Skeletal muscle cell (primary cell): ENCODE measurements at places on chromosomes 3 and 15.

DNA sequence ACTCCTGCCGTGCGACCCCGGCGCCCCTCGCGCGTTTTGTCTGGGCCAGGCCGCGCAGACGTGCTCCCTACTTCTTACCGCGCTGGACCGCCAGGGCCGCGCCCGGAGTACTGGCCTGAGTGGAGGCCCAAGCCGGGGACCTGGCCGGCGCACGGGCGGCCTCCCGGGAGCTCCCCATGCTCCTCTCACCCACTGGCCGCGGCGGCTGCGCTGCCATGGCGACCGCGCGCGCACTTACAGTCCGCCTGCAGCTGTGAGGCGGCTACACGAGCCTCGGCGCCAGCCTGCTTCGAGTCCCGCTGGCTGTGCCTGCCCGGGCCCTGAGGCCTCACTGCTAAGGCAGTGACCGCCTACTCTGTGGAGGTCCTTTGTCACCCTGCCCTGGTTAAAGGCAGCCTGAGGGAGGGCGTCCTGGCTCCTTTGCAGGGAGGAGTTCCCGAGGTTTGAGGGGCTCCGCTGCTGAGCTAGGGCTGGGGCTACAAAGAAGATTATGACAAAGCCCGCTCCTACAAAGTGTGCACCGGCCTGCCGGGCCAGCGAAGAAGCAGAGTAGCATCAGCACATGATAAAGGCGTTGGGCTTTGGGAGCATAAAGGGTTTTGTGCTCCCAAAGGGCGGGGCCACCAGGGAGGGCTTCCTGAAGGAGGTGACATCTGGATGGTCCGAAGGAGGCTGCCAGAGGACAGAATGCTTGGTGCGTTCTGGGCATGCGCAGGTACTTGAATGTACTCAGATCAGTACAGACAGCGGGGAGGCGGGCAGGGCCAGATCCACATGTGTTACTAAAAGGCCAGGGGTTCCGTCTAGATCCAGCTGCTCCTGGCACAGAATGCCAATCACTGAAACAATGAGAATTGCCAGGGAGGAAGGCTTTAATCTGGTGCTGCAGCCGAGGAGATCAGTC lies at the start of the genes LRRC34 and LRRIQ4:
Gene LRRC34 (minus strand): TSS at position 573 of the 904 bp plus-strand sequence. CDS start 356 bp downstream, at position 217.
Gene LRRIQ4 (plus strand): TSS at position 539 of the 904 bp plus-strand sequence. CDS start 9,052 bp downstream, outside the sequence.
- peak; percentile 29 for DNase-seq

GRCh38 chr3:127747066-127747465 lies 74.3 kb downstream of the ABTB1 start:
- DNase-seq: no peak

DNA sequence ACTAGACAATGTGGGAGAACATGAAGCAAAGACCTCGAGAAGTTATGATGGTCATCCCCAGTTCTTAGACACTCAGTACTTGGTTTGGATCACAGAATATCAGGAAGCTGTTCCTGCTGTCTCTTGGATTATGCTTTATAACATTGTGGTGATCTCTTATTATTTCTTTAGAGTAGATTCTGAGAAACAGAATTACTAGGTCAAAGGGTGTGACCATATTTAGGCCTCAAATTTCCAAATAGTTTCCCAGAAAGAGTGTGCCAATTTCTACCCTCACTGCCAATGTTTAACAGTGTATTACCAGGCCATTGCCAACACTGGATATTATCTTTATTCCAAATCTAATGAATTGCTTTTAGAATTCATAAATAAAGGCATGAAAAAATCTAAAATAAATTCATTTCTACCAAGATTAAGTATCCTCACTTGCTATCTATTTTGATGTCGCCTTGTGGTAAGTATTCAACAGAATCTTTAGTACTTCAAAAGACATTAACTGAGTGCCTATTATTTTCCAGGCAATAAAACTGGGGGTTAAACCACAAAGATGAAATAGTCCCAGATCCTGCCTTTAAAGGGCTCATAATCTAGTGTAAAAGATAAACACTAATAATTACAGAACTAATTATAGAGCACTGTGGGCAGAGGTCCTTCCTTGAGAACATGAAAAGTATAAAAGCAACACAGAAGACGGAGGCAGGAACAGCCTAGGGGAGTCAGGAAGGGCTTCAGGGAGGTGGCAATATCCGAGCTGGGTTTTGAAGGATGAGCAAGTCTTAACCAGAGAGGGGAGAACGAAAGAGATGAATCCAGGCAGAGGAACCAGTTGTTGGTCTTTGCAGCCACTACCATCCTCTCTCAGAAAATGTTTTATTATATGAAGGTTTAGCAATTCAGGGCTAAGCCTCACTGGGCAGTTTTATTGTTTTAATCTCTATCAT lies 86.8 kb downstream of the IGF2BP2 start:
- no peak for DNase-seq

DNA sequence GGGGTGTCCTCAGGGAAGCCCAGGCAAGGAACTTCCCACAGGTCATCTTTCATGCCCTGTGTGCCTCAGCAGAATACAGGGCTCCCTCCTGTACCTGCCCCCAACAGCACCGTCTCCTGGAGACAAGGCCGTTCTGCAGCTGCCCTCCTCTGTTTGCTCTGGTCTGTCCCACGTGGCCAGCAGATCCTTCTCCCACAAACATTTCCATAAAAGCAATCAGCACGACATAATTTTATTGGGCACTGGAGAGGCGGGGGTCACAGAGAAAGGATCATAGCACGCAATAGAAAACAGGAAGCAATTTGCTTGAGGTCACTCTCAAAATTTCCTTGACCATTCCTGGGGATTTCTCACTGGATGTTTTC lies 29.4 kb downstream of the STARD5 start:
- DNase-seq: no peak

DNA sequence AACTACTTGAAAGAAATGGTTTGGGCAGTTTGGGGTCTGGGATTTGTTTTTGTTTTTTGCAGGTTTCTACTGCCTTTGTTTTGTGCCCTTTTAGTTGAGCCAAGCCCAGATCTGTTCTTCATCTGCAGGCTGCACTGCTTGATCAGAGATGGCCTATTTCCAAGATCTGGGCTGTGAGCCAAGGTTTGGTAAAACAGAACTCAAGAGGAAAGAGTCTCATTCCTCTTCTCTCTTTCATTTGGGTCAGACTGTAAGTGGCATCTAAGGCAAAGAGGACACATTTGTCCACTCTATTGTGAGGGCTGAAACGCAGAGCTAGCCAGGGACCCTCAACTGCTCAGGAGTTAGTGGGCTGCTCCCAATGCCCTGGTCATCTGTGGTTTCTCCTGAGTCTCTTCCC lies 104.4 kb upstream of the UBE3A start:
- DNase-seq: no peak

GRCh38 chr3:51535146-51536019 lies 3.1 kb upstream of the RAD54L2 start:
- no peak for DNase-seq

GRCh38 chr3:128969993-128970739 lies 23.7 kb downstream of the CFAP92 start:
- no peak for DNase-seq

DNA sequence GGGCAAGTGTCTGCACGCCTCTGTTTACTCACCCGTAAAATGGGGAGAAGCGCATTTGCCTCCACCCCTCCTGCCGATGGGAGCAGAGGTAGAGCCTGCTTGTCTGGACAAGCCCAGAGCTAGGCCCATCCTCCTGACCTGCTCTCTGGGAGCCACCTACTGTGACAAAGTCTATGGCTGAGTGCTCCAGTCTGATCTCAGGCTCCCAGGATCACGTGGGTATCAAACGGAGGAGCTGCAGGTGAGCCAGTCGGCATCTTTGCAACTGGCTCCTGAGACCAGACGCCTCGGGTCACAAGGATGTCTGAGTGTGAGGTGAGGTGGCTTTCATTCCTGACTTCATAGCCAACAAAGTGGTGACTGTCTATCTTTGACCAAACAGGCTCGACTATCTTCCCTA lies 2.1 kb upstream of the ALDH1A3 start:
- DNase-seq: no peak

DNA sequence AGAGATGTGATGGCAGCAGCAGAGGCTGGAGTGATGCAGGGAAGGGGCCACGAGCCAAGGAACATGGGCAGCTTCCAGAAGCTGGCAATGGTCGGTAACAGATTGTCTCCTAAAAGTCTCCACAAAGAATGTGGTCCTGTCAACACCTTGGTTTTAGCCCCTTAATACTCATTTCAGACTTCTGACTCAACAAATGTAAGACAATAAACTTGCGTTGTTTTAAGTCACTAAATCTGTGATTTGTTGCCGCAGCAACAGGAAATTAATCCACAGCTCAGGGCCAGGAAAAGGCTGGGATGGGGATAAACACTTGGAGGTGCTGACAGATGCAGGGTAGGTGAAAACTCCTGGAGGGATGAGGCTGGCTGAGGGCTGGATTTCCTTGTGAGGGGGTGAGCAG lies 69.9 kb downstream of the OXNAD1 start:
- DNase-seq: peak; percentile 55

DNA sequence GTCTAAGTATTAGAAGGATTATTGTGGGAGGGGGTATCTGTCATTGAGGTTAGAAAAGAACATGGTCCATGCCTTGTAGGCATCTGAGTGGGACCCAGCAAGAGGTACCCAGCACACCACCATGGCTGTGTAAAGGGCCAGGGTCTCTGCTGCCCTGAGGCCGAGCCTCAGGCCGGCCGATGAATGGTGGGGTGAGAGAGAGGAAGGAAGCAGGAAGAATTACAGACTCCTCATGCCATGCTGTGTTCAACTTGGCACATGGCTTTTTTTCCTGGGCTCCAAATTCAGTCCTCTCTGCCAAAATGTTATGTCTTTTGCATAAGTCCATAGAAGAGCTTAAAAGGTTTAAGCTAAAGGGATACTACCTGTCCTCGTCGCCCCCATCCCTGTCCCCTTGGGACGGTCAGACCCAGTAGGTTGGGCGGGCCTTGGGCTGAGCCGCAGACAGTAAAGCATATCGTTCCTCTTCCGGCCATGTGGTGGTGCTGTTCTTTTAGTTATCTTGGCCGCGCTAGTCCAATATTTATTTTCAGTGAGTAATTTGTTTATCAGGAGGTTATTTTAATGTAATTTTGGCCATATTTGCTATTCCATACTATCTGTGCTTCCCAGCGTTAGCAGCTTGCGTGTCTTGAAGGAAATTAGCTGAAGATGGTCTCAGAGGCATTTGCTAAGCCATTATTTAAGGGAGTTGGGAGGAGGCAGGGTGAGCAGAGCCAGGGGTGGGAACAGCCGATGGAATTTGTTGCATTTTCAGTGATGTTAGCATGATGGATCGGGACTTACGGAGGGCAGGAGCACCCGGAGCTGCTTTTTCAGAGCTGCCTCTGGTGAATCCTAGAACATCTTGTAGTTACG lies 152.4 kb downstream of the AGBL1 start:
- peak; percentile 0 for DNase-seq

GRCh38 chr15:90419206-90419605 lies 31.2 kb downstream of the IQGAP1 start:
- DNase-seq: no peak

DNA sequence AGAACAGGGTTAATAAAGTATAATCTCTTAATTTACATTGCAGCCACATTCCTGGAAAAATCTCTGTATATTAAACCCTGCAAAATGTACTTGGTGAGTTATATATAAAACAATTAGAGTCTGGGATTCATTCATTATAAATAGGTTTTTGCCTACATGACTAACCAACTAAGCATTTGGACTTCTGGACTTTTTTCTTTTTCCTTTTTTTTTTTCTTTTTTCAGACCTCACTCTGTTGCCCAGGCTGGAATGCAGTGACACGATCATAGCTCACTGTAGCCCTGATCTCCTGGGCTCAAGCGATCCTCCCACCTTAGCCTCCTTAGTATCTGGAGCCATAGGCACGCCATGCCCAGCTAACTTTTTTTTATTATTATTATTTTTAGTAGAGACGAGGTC lies 4.5 kb downstream of the DNAJC13 start:
- DNase-seq: no peak

DNA sequence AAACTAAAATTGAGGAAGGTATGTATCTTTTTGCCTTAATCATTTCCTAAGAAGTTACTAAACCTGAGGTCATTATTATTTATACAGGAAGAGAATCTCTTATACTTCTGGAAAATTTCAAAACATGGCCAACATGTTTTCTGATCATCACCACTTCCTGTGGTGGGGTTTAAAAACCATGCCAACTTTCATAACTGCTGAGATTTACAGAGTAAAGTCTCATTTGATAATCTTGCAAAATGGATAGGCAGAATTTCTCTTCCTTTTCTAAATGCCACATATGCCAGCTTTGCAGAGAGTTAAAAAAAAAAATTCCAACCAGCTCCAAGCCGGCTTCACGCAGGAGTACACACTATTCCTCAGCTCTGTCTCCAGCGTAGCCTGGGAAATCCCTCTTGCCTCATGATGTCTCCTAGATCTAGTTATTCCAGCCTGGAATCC lies 124.3 kb upstream of the SPRED1 start:
- no peak for DNase-seq

DNA sequence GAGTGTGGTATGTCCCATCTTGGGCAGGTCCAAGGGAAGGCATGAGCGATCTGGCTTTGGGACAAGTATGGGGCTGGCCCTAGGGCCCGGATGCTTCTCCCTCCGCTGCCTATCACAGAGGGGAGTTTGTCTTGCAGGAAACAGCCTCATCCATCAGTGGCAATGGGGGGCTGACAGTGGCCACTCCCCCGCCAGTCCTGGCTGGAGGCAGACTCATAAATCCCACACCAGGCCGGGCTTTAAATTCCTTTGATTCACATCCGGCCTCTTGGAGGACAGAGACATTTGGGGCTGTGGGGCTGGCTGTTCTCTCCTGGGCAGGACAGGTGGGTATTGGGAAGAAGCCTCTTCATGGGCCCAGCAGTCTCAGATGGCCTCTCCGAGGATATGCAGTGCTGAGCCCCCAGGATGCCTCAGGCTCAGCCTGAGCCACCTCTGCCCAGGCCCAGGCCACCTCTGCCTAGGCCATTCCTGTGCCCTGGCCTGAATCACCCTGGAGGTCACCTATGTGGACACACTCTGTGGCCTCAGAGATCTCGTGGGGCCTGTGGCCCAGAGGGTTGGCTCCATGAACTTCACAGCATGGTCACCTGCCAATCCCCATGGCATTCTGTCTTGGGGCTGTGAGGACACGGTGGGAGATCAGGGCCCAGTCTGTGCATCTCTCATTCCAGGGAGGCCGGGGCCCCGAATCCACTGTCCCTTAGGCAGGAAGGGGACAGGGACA lies 84.2 kb upstream of the GOLGA6L4 start:
- no peak for DNase-seq

- no peak for DNase-seq
Observed at GRCh38 chr3:154536751-154537150, 106.8 kb upstream of the GPR149 start.

DNA sequence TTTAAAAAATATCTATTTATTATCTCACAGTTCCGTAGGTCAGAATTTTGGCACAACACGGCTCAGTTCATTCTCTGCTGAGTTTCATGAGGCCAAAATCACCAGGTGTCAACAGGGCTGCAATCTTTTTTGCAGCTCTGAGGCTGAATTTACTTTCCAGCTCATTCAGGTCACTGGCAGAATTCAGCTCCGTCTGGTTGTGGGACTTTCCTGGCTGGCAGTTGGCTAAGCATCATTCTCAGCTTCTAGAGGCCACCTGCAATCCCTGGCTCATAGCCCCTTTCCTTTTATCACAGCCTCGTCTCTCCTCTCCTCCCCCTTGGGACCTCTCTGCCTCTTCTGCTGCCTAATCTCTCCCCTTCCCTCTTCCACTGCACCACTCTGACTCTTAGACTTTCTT lies 174.0 kb upstream of the WNT5A start:
- no peak for DNase-seq

GRCh38 chr3:56825567-56826438 lies 24.1 kb upstream of the ARHGEF3 start:
- DNase-seq: no peak

GRCh38 chr3:149506540-149506939 lies 32.0 kb downstream of the TM4SF4 start:
- DNase-seq: peak; percentile 32
